Trophoblast cell (in vitro differentiated cells and primary cell): ENCODE measurements at places on chromosomes 12 and 14.

DNA sequence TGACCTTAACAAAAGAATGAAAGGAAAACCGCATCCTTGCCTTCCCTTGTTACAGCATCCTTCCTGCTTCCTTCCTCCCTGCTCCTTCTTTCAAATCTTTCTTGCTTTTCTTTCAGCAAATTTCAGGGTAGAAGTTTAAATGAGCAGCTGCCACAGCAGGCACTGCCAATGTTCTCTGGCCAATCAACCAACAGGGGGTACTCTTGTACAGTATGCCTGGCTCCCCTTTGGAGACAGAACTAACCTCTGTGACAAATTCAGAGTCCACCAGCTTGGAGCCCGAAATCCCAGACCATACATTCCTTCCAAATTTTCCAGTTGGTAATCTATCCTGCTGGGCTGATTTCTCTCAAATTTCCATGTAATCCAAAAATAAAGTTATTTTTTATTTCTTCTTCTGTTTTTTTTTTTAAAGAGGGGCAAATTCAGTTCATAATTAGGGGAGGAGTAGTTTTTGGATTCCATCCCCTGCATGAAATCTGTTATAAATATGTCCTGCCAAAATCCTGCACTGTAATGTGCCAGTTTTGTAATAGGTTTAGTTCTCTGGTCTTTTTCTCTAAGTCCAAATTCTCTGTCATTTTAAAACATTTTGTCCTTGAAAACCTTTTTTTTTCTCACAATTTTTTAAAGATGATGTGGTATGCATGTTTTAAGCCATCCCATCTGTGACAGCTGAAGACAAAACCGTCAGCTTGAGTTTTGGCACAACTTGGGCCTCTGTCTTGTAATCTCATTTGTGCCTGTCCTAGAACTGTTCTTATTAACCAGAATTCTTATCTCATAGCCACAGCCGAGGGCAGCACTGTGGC is 610.0 kb upstream of the LMO3 start:
- no peaks in the 10 kb centered on the region for H3K36me3 ChIP-seq
- no peak overlapping the region for H3K4me3 ChIP-seq
- no peaks in the 10 kb centered on the region for H3K27me3 ChIP-seq
- no peaks in the 10 kb centered on the region for H3K4me1 ChIP-seq
- no peak overlapping the region for H3K27ac ChIP-seq

DNA sequence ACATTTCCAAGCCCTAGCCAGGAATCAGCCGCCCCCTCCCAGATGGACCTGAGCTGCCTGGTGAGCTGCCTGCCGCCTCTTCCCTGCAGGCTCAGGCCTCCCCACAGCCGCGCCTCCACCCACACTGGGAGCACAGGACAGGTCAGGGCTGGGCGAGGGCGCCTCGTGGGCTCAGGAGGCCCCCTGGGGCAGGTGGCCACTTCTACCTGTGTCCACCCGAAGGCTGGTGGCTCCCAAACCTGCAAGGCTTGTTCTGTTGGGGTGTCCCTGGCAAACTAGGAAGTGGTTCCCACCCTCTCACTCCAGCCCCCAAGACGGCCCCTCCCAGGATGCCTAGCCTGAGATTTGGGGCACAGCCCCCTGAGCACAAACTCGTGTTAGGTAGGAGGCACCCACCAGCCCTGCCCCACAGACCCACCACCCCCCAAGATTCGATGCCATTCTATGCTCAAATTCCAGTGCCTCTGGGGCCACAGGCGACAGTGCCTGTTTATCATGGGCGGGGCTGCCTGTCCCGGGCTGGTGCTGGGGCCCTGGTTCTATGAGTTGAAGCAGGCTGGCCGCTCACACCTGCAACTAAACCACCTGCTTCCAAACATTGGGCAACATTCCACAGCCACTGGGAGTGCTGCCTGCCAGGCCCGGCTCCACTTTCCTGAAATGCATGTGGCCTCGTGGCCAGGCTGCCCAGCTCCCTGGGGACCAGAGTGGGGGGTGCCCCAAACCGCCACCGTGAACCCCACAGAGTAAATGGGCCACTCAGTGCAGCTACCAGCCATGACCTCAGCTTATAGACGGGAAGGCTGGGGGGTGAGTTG is 6.8 kb downstream of the MMP17 start:
- DNase-seq: no peak
- H3K4me1 ChIP-seq: peaks cover 15% of the 10 kb centered on the region
- H3K4me3 ChIP-seq: peak overlapping the region; percentile 9
- H3K27me3 ChIP-seq: no peaks in the 10 kb centered on the region

DNA sequence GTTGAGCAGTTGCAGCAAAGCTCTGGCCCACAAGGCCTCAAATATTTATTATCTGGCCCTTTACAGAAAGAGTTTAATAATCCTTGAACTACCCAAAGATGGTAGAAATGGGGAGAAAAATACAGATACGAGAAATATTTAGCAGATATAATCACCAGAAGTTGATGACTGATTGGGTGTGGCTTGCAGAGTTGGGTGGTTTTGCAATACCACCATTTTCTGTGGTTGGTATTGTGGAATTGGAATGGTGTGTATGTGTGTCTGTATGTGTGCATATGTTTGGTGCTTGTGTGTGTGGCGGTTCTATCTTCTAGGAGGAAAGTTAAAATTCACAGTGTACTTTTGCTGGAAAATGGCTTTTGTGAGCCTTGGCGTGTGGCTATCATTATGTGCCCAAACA is 85.4 kb upstream of the MANSC4 start:
- H3K4me3 ChIP-seq: no peak overlapping the region
- H3K27me3 ChIP-seq: no peaks in the 10 kb centered on the region
- no peaks in the 10 kb centered on the region for H3K36me3 ChIP-seq
- H3K27ac ChIP-seq: no peak overlapping the region

DNA sequence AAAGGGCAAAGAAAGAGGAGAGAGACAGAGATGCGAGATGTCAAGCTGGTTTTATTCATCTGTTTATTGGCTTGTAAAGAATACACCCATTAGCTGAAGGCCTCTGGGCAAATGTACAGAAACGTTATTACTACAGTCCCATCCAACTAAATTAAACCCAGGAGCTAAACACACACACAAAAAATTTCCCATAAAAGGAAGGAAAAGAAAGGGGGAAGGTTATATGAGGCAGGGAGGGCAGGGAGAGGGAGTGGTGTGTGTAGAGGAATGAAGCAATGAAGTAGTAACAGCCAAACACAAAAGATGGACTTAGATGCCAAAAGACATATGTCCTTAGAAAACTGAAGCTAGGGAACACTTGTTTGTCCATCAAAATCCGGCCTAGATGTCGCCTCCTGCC is 3.1 kb upstream of the MFAP5 start:
- H3K36me3 ChIP-seq: no peaks in the 10 kb centered on the region
- no peak overlapping the region for H3K4me3 ChIP-seq
- H3K27me3 ChIP-seq: no peaks in the 10 kb centered on the region
- DNase-seq: no peak

- H3K4me1 ChIP-seq: no peaks in the 10 kb centered on the region
- H3K27ac ChIP-seq: no peak overlapping the region
- no peak for DNase-seq
- H3K27me3 ChIP-seq: no peaks in the 10 kb centered on the region
- H3K36me3 ChIP-seq: no peaks in the 10 kb centered on the region
- H3K4me3 ChIP-seq: no peak overlapping the region
Observed at GRCh38 chr14:72054911-72055310, 122.7 kb downstream of the RGS6 start.

GRCh38 chr12:127170226-127171180 is 1096.5 kb upstream of the TMEM132C start:
- H3K4me1 ChIP-seq: peaks cover 4% of the 10 kb centered on the region
- H3K4me3 ChIP-seq: no peak overlapping the region
- no peak for DNase-seq
- no peak overlapping the region for H3K27ac ChIP-seq
- no peaks in the 10 kb centered on the region for H3K27me3 ChIP-seq

DNA sequence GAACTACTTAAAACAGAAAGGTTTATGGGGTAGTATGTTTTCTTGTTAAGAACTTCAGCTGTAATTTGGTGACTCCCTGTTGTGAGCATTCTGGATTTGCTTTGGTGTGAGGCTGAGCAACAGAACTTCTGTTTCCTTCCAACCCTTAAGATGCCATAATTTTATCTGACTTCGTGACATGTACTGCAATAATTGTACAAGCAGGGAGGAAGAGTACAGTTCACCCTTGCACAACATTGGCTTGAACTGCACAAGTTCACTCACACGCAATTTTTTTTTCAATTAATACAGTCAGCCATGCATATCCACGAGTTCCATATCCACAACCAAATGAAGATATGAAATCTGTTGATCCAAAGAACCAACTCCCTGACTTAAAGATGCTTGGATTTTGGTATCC is 42.9 kb upstream of the ANKS1B start:
- no peak overlapping the region for H3K4me3 ChIP-seq
- no peak for DNase-seq
- no peak overlapping the region for H3K27ac ChIP-seq
- no peaks in the 10 kb centered on the region for H3K27me3 ChIP-seq
- H3K4me1 ChIP-seq: no peaks in the 10 kb centered on the region
- no peaks in the 10 kb centered on the region for H3K36me3 ChIP-seq

DNA sequence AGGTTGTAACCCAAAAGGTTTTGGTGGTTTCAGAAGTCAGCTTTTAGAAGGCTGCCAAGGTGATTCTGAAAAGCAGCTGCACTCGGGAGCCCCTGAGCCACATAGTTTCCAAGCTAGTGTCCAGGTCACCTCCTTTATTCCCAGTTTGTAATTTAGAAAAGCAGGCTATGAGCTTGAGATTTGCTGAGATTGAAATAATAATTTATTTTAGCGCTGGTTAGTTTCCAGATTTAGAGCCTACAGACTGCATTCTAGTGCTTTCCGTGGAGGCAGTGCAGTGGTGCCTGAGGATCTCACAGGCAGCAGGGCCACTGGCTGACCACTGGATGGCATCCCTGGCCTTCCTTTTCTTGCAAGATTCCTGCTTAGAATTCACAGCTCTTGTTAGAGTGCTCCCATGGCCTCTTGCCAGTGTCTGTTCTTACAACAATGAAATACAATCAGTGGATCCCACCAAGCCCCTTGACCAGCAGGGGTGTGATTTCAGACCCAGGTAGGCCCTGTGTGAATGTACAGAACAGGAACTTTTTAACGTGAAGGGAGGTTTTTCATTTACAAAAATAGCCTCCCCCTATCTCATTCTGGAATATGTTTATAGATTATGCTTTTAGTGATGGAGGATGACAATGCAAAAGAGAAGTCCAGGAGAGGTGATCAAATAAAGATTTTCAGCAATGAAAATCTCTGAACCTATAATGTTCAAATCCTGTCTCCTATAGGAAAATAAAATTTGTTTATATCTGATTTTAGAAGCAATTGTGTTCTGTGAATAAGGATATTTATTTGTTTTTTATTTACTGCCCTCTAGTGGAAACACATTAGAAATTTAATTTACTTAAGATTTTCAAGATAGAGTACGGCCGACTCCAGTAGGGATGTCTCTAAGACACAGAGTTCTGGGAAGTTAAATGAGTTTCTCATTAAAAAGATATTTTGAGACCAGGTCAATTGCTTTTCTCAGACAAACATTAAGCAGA is 362.1 kb upstream of the STXBP6 start:
- no peaks in the 10 kb centered on the region for H3K27me3 ChIP-seq
- no peak for DNase-seq
- no peaks in the 10 kb centered on the region for H3K36me3 ChIP-seq
- peaks cover 2% of the 10 kb centered on the region for H3K4me1 ChIP-seq
- no peak overlapping the region for H3K27ac ChIP-seq
